HepG2 (cell line): ENCODE measurements at places on chromosomes 13 and 19. TPM values are rescaled to one million over a fixed set of nuclear protein-coding genes. Genes with fewer than 3 reads are reported as not detected.

DNA sequence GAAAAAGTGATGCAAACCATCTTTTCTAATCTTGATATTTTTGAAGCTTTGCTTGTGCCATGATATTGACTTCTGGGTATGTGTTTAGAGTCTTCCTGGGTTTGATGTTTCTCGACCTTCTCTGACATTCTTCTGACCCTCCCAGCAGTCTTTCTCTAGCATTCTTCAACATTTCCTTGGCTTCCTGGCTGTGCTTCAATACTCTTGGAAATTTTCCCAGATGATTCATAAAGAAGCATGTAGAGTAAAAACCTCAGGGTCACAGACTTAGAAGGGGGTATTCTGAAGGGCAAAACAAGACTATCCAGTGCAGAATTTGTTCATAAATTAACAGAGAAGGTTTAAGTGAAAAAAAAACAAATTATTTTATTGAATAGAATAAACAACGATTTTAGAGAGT lies 946.3 kb upstream of the PCDH9 start:
- DNase-seq, result no peak

DNA sequence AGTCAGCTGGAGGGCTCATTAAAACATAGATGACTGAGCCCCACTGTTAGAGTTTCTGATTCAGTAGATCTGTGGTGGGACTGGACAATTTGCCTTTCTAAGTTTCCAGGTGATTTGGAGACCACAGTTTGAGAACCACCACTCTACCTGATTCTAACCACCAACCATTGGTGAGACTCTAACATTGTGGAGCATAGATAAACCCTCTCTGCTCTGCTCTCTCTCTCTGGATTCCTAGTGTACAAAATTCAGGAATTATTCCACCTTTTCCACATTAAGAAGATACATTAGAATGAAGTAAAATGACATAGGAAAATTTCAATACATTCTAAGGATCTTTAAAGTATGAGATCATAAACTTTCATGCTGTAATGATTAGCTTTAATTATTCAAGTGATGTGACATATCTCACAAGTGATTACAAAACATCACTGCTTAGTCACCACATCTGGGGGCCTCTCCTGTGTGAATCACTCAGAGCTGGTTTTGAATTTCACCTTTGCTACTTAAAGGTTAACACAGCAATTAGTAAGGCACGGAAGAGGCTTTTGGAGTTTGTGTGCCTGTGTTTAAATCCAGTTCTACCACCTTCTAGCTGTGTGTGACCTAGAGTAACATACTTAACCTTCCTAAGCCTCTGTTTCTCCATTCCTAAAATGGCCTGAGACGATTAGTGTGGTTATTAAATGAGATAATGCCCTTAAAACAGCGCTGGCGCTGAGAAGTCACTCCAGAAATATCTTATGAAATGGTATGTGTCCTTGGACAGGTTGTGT lies 78.5 kb upstream of the NBEA start:
- peak; percentile 3 for DNase-seq

- no peak for DNase-seq
Observed at GRCh38 chr13:65314008-65314407, 1916.1 kb downstream of the PCDH9 start.

- DNase-seq, result no peak
Observed at GRCh38 chr19:49904136-49904535, 7.4 kb upstream of the IL4I1 start.

- DNase-seq, result peak; percentile 90
Observed at GRCh38 chr19:46984077-46985010, 35.3 kb upstream of the NPAS1 start.

DNA sequence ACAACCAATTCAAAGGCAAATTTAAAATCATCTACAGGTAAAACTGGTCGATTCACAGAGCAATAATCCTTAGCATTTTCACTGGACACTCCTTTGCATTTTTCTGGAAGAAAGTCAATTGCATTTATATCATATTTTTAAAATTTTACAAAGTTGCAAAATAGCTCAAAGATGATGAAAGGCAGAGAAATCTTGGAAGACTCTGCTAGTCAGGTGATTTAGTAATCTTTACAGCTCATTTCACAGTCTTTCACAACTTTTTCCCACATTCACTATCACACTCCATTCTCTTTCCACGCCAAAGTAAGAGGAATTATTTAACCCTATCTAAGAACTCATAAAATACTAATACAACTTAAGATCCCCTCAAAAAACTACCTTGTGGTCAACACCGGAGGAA lies 1063.8 kb downstream of the EFNB2 start:
- DNase-seq, result no peak

DNA sequence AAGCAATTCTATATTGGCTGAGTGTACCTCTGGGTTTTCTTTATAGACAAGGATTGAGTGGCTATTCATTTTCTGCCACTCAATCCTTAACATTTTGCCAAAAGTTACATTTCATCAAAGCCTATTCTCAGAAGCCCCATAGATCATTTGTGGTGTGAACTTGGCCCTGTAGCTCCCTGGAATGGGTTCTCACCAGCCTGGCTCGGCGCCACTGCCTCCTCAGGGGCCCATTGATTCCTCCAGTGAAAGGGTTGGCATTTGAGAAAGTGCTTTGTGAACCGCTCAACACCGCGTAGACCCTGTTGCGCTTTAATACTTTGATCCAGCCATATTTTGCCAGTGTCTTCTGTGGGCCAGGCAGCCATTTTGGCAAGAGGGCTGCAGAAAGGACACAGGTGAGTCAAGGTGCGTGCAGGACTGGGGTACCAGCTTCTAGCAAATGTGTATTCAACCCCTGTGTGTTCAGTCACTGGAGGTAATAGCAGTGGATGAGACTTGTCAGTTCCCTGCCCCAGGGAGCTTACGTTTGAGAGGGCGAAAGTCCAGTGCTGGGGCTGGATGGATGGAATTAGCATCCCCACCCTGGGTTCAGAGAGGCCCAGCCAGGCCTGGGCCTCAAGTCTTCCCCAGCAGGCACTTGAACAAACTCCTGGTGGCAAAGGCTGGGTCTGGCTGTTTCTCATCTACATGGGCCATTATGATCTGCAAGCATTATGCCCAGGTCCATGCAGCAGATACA lies 3.8 kb downstream of the RAB8A start:
- no peak for DNase-seq

GRCh38 chr19:10835089-10835753 lies 791 bp downstream of the TMED1 start:
- no peak for DNase-seq

DNA sequence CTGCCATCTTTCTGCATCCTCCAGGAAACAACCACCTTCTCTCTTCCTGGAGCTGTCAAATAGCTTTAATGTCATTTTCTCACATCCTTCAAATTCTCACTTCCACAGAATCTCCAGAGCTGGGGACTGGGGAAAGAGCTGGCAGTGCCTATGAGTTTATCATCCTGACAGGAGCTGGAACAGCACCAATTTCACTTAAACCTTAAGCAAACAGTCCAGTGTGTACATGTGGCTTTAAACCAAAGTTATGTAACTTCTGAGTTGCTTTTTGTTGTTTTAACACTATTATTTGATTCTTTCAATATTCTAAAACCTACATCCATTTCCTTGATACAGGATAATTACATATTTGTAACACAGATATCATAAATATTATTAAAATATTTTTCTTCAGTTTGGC lies 331.5 kb upstream of the ARGLU1 start:
- DNase-seq, result peak; percentile 51

DNA sequence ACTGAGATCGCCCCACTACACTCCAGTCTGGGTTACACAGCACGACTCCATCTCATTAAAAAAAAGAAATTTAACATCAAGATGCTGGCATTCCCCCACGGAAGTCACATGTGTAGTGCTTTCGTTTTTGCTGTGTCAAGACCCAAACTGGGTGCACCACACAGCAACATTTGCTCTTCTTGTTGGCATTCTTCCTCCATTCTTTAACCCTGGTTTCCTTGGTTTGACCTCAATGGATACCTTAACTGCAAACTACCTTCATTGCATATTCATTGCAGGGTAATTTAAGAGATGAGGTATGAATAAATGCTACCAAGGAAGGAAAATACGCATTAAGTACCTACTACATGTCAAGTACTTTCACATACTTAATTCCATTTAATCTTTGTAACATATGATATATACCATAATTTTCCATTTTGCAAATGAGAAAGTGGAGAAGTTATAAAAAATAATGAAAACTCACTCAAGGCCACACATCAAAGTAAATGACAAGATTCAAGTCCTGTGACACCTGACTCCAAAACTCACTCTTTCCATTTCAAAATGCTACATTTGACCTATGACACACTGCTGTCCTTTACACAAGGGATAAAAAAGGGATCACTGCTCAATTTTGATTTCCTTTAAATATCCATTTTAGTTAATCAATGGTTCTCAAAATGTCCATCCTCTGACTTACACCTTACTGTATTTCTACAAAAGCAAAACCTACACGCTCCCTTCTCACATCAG lies 59.2 kb downstream of the STK24 start:
- no peak for DNase-seq

GRCh38 chr19:38977445-38978325 lies 2.1 kb upstream of the FBXO17 start:
- DNase-seq, result no peak

DNA sequence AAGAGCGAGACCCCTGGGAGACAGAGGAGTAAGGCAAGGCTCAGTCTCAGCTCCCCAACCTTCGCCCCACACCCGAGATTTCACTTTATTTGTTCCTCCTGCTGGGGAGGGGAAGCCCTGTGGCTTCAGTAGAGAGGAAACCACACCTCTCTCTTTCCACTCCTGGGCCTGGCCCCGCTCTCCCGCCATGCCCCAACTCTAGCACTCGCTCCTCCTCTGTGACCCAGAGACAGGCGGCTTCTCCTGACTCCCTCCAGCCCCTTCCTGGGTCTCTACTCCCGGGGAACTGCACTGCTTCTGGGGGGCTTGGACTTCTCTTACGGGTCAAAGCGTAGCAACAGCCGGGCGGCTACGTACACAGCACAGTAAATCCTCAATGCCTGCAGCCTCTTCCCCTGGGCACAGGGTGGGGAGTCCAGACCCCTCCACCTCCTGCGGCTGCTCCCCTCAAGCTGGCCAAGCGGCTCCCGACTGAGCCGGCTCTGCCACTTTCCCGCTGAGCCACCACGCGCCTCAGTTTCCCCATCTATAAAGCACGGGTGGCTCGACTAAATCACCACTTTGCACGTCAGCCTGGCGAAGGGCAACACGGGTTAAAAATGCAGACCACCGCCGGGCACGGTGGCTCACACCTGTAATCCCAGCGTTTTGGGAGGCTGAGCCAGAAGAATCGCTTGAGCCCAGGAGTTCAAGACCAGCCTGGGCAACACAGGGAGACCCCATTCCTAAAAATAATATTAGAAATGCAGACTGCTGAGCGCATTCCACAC lies 1.4 kb downstream of the RNF126 start:
- DNase-seq, result no peak

GRCh38 chr19:57473646-57474045 lies 3.7 kb downstream of the ZNF772 start:
- no peak for DNase-seq

DNA sequence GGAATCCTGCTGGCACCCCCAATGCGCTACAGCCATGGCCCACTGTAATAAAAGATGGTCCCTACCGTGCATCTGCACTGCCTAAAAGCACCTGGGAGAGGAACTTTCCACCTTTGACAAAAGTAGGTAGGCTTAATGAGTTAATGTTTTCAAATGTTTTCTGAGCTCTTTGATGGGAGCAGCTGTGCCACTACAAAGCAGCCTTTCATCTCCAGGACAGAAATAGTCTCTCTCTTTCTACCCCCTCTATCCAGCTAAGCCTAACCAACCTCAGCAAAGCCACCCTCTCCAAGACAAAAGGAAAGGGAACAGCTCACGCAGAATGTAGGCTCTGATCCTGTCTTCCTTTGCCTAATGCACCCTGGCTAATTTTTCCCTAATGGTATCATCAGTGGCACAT lies 560.2 kb downstream of the UQCRFS1 start:
- DNase-seq, result no peak

- DNase-seq, result peak; percentile 11
Observed at GRCh38 chr13:99435998-99436397, 65.3 kb upstream of the TM9SF2 start.

GRCh38 chr13:94369972-94370436 lies 109.5 kb downstream of the DCT start:
- no peak for DNase-seq

- DNase-seq, result no peak
Observed at GRCh38 chr19:277581-278165, 13.5 kb downstream of the PLPP2 start.

Gene ZNF675
- total RNA-seq, result 12.8 and 13.1 TPM in 2 replicates

Gene ACP5
- total RNA-seq, result 0.94 and 1.3 TPM in 2 replicates

Gene ATP4A
- 0.11 TPM in 1 of 2 replicates, not detected in the other for total RNA-seq

Gene TEX30
- total RNA-seq, result 0.60 and 1.2 TPM in 2 replicates

Gene CRTC1
- 1.3 and 2.0 TPM in 2 replicates for total RNA-seq

Gene NEK5
- total RNA-seq, result 0.21 and 0.22 TPM in 2 replicates

Gene HMG20B
- total RNA-seq, result 23.0 and 29.2 TPM in 2 replicates

Gene GEMIN7
- total RNA-seq, result 30.6 and 42.0 TPM in 2 replicates

Gene C19orf67
- total RNA-seq, result 0.11 TPM in 1 of 2 replicates, not detected in the other

Gene ZNF814
- 2.3 and 3.4 TPM in 2 replicates for total RNA-seq
